Stimulated activated CD4-positive, alpha-beta T cell treated with anti-CD3 and anti-CD28 coated beads, Interleukin-12 subunit alpha, Interleukin-12 subunit beta, amount 100 ng/mL, for 4 hours (primary cell): ENCODE measurements at places on chromosomes 12 and 14.

GRCh38 chr12:45415393-45415817 is 199.5 kb downstream of the ANO6 start:
- DNase-seq: no peak

- no peak for DNase-seq
These were observed at the start of gene CKB for GRCh38 chr14:103522649-103523574. TSS of gene CKB (minus strand) at chr14:103522830. CDS start at chr14:103522493, 337 bp downstream.

GRCh38 chr14:105857220-105857825 is 330.9 kb downstream of the TMEM121 start:
- no peak for DNase-seq

DNA sequence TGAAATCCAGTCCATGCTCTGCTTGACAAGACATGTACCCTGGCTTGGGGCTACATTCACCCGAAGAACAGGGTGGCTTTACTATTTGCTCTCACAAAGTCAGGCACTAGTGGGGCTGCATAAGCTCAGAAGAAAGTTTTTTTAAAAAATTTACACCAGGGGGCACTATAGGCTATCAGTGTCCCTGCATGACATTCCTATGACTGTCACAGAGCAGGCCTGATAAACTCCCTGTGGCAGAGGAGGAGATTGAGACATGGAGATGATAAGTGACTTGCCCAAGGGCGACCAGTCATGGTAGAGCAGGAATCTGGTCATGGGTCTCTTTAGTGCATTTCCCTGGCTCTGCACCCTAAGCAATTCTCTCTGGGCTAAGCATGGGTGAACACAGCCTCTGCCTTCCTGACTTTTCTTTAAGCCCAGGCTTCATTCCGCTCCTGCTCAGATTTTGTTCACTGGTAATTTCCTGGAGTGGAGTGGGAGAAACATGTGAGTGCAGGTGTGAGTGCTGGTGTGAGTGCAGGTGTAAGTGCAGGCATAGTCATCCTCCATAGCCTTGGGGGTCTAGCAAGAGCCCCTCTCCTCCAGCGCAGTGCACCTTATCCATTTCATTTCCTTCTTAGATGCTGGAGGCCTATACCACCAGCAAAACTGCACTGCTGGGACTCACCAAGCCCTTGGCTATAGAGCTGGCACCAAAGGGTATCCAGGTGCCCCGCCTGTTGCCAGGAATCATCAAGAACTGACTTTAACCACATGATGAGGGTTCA is 91.6 kb downstream of the DHRS2 start:
- no peak for DNase-seq

DNA sequence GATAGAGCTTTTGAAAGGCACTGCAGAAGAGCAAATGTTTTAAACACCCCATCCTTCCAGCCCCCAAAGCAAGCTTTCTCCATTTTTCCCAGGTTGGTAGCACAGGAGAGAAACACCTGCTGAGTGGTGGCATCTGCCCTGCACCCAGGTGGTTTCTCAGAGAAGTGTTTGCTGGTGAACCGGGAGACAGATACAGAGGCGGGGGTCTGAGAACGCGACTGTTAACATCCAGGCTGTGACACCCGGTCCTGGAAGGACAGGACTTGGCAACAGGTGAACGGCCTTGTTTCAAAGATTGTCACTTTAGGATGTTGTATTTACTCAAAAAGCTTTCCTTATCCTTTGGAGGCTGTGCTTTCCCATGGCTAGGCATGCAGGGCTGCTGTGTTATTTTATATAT is 18.5 kb downstream of the MMAB start:
- DNase-seq: no peak

DNA sequence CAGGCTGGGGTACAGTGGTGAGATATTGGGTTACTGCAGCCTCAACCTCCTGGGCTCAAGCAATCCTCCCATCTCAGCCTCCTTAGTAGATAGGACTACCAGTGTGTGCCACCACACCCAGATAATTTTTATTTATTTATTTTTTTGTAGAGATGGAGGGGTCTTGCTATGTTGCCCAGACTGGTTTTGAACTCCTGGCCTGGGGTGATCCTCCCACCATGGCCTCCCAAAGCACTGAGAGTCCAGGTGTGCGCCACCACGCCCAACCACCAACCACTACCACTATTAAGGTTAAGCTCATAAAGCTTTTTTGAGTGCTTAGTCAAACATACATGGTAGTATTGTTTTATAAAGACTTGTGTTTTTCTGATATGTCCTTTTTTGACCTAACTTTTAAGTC is 3.9 kb downstream of the RIOX1 start:
- no peak for DNase-seq

DNA sequence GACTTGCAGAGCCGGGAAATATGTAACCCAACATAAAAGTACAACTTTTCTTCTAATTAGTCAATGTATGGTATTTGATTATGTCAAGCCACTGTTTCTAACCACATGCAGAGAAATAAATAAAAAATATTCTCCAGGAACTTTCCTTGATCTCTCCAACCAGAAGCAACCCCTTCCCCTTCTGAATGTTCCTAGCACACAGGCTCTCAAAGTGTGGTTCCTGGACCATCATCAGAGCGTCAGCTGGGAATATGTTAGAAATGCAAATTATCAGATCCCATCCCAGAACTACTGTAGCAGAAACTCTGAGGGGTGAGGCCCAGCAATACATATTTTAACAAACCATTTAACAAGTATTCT is 21.0 kb upstream of the ITPR2 start:
- no peak for DNase-seq

GRCh38 chr12:5688226-5688625 is 256.3 kb downstream of the NTF3 start:
- DNase-seq: no peak

GRCh38 chr12:52317468-52318052 is 3.6 kb downstream of the KRT83 start:
- DNase-seq: no peak

GRCh38 chr12:111605911-111606766 is 7.0 kb upstream of the ATXN2 start:
- DNase-seq: no peak

DNA sequence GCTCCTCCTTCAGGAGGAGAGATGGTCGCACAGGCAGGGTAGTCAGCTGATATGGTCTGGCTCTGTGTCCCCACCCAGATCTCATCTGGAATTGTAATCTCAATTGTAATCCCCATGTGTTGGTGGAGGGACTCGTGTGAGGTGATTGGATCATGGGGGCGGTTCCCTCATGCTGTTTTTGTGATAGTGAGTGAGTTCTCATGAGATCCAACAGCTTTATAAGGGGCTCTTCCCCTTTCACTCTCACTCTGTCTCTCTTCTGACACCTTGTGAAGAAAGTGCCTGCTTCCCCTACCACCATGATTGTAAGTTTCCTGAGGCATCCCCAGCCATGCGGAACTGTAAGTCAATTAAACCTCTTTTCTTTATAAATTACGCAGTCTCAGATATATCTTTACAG is 218.9 kb upstream of the TMTC1 start:
- no peak for DNase-seq

GRCh38 chr14:72521968-72522741 is 371.7 kb downstream of the DPF3 start:
- DNase-seq: no peak

DNA sequence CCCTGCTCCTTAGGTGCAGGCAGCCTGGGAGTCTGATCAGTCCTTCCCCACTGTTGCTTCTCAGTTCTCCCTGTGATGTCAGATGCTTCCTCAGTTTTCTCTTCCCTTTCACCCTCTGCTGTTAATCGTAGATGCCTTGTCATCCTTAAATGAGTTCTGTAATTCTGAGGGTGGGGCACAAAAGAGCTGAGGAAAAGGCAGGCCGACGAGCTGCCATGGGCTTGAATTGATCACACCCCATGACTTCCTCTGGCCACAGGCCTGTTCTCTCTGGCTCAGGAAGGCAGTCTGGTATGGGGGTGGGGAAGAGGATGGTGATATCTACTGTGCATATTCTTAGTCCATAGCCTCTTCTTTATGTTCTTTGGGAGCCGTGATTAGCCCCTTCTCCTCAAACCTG is 5.2 kb upstream of the AP1G2 start:
- DNase-seq: no peak

GRCh38 chr14:37272569-37272968 is 74.8 kb downstream of the MIPOL1 start:
- no peak for DNase-seq

DNA sequence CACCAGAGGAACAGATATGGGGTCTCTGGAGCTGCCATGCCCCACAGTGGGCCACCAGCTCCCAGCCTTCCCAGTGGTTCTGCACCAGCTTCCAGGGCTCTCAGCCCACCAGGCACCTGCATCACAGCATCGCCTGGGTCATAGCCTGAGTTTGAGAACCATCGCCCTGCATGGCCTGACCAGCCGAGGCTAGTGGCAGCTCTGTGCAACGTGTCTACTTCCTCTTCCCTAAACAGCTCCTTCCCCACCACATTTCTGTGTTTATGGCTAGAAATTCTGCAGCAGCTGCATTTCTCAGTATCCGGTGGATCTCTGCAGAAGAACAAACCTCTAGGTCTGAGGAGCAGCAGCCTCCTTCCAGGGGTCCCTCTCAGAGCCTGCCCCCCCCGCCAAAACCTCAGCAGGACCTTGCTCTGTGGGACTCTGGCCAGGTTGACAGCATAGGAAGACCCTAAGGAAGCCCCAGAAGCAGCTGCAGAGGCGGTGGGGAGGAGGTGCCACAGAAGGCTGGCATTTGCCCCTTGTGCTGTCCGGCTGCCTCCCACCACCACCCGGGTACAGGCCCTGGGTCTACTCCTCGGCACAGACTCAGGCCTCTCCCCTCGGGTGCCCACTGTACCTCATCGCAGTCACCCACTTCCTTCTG is 47.7 kb downstream of the PSMA6 start:
- DNase-seq: no peak

- no peak for DNase-seq
These were observed 1.5 kb downstream of the COL2A1 start for GRCh38 chr12:48002773-48003218.

DNA sequence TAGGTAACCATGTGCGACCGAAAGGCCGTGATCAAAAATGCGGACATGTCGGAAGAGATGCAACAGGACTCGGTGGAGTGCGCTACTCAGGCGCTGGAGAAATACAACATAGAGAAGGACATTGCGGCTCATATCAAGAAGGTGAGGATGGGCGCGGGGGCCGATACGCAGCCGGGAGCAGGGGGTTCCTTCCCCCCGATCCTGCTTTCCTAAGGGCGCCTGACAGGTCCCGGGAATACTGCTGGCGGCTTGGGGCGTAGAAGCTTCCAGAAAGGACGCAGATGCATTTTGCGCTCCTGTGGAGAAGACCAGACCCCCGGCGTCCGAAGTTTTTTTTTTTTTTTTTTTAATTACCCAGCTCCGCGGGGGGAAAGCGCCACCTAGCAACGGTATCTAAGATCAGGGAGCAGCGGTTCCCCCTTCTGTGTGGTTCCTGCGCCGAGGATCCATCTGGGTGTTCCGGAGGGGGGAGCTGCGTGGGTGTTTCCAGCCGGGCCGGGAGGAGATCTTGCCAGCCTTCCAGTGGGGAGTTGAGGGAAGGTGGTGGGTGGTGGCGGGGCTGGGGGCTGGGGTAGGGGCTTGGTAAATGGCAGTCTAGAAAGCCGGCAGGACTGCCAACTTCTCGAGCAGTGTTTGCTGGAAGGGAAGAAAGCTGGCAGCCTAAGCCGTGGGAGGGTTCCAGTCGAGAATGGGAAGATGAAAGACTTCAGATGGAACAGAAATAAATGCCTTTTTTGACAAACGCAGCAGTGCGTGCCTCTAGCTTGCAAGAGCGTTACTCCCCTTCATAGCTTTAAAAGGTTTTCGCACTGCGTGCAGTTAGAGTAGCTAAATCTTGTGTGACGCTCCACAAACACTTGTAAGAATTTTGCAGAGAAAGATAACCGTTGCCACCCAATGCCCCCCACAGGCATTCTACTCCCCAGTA is 764 bp downstream of the DYNLL1 start:
- DNase-seq: peak; percentile 42

DNA sequence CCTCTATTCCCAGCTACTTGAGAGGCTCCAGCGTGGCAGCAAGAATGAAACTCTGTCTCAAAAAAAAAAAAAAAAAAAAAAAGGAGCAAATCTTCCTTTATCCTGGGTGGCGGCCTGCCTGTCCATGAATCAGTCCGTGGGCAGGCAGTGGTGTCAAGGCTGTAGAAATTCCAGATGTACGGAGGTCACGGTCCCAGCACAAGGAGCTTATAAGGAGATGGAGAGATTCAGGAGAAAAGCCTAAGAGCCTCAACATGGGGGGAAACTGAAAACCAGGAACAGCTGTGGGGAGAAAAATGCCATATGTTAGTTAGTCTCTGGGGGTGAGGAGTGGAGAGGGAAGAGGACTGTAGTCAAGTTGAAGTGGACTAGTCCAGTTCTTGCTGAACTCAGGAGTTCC is 130.5 kb upstream of the CRY1 start:
- DNase-seq: no peak

- DNase-seq: no peak
These were observed 216 bp downstream of the IKBIP start for GRCh38 chr12:98644433-98644711.

GRCh38 chr14:25588751-25589150 is 538.8 kb upstream of the STXBP6 start:
- no peak for DNase-seq

- no peak for DNase-seq
These were observed 38.1 kb upstream of the CAPRIN2 start for GRCh38 chr12:30792648-30793499.

GRCh38 chr12:107492393-107493134 is 193.0 kb upstream of the PWP1 start:
- DNase-seq: no peak

DNA sequence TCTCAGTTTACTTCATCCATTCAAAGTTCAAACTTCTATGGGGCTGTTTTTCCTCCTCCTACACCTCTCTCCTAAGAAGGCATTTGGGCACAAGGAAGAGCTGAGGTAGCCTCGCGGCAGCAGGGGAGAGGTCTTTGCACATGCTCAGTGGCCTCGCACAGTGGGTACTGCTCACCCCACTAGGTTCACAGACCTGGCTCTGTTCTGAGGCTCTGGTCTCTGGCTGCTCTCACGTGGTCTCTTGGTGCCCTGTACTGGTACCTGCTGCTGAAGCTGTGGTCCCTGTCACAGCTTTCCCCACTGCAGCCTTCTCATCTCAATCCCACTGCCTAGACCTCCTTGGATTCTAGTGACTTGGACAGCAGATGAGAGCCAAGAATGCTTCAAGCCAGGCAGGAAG is 134.7 kb upstream of the CRY1 start:
- DNase-seq: no peak

DNA sequence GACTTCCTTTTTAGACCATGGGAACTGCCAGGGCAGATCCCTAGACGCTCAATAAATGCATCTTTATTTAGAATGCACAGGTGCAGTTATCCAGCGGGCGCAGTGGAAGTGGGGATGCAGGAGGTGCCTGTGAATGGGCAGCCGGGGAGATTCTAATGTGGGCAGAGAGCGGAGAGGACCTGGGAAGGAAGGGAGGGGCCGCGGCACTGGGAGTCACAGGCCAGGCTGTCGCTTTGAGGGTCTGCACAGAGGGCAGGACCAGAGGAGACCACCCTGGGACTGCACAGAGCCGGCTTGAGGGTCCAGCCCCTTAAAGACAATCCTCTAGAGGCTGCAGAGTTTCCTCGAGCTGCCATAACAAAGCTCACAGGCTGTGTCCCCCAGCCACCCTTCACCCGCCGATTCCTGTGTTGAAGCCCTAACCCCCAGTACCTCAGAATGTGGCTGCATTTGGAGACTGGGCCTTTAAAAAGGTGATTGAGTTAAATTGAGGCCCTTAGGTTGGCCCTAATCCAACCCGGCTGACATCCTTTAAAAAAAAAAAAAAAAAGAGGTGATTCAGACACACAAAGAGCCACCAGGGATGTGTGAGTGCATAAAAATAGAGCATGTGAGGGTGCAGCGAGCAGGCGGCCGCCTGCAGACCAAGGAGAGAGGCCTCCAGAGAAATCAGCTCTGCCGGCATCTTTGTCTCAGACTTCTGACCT is 44.4 kb upstream of the PPP2R5C start:
- no peak for DNase-seq

- no peak for DNase-seq
These were observed 74.4 kb downstream of the DAAM1 start for GRCh38 chr14:59262717-59263454.
